ENCODE measurements at places on chromosomes 5 and 9.
A peak's percentile ranks its signal among the peaks of the same experiment; 100 is the strongest.

DNA sequence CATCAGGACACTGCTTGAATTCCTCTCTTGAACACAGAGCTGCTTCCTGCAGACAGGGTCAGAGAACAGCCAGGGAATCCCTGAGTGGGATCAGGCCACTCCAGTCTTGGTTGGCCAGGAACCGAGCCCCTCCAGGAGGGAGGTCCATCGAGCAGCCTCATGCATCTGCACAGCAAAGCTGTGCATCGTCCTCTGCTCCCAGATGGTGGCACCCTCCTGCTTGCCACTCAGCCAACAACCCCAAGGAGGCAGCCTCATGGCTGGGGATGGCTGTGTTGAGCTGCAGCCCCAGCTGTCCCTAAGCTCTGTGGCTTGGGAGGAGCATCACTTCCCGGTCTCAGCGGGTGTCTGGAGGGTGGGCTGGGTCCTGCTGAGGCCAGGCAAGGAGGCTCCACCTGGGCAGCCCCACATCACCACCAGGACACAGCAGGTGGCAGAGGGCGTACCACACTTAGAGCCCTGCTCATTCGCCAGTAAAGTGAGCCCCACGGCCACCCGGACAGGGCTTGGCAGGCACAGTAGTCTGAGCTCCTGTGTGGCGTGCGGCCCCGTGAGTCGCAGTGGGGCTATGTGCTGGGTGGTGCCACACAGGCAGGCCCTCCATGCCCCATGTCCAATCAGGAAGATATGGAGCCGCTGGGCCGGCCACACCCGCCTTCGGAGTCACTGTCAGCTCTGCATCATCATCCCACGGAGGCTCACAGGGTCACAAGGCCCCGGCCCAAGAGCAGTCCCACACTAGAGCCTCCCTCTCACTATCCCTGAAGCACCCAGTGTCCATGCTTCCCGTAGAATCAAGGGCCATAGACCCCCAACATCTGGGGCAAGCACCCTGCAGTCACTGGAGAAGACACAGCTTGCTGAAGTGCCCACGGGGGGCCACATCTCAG is 11.9 kb downstream of the LPCAT1 start:
- DNase-seq = peak; percentile 22

DNA sequence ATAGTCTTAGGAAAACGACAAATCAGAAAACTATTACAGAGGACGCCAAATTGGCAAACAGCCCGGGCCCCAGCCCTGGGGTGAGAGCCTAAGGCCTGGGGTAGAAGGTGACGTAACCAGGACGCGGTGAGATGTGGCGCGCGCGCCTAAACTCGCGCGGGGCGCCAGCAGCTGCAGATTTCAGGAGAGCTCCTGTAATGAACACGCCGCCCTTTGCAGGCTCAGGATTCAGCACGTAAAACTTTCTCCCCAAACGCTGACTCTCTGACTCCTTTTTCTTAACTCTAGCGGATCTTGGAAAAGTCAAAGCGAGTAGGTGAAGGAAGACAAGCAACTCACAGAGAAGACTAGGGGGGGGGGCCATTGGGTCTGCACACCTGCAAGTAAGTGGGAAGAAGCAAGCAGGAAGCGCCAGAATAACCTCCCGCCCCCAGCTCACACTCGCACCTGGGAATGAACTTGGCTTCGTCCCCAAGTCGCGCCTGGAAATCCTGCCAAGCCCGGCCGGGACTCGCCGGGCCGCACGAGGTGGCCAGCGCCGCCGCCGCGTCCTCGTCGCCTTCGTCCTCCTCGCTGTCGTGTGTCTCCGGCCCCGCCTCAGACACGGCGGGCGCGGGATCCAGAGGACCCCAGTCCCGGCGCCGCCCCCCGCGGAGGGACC is 822 bp downstream of the RASEF start:
- peak; percentile 75 for DNase-seq

DNA sequence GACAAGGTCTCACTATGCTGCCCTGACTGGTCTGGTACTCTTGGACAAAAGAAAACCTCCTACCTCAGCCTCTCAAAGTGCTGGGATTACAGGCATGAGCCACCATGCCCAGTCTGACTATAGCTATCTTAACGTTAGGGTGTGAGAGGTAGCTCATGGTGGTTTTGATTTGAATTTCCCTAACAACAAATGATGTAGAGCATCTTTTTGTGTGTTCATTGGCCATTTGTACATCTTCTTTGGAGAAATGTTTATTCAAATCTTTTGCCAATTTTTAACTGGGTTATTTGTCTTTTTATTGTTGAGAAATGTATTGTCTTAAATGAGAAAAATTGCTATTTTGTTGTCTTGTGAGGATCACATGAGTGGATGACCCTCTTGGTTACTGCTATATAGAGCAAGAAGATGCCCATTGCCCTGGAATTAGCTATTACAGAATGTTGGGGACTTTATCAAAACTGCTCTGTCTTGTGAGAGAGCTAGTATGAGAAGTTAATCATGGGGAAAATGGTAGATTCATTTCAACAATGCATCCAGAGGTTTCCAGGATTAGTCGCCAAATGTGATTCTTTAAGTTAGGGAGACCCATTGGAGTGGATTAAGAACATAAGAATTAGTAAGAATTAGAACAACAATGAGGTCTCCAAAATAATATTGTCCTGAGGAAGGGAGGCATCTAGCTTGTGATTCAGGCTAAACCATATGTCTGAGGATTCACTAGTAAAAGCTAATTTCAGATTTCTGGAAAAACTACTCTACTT is 124.3 kb upstream of the MOCS2 start:
- no peak for DNase-seq

GRCh38 chr5:153148624-153148976 is 341.9 kb upstream of the GRIA1 start:
- no peak for DNase-seq

GRCh38 chr9:38091310-38092199 is 22.5 kb upstream of the SHB start:
- DNase-seq = no peak

DNA sequence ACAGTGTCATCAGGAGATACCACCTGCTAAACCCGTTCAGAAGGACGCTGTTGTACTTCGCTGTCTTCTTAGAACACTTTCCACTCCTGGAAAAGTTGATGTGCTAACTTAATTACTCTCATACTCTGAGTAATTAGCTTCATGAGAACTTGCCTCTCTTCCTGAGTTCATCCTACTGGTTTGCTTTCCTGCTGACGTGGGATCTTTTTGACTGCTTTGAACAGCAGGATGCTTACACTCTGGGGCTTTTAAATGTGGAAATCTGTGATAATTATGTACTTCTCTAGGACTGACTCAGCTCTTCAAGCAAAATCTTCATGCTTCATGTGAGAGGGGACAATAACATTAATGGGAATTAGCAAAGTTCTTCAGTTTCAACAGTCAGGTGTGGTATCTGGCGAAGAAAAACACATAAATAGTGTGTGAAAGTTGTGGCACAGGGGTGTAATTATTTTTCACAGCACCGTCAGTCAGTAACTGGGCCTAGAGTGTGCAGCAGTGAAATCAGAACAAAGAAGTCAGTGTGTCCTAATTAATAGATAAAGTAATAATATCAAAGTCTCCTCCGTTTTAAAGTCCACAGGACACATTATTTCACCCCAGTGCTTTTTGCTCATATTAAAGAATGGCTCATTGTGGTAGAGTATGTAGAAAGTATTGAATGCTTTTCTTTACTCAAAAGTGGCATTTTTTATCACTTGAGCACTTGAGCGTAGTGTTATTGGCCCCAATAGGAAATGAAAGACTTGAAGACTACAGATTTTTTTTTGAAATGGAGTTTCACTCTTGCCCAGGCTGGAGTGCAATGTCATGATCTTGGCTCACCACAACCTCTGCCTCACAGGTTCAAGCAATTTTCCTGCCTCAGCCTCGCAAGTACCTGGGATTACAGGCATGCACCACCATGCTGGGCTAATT is 140.9 kb upstream of the DMRT1 start:
- DNase-seq = no peak

DNA sequence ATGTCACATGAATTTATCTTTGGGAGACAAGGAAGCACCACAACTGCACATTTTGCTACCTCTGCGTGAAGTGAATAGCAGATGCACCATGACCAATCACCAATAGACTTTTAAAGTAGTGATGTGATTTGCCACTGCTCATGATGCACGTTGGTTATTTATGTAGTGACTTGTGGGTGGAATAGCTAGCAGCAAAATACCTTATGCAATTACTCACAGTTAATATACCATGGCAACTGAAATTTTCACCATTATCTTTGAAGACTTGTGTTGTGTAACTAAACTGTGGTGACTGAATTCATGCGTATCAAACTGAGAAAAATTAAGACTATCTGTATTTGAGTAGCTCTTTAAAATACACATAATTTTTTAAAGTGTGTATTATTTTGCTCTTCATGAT is 46.2 kb upstream of the TUSC1 start:
- DNase-seq = no peak

DNA sequence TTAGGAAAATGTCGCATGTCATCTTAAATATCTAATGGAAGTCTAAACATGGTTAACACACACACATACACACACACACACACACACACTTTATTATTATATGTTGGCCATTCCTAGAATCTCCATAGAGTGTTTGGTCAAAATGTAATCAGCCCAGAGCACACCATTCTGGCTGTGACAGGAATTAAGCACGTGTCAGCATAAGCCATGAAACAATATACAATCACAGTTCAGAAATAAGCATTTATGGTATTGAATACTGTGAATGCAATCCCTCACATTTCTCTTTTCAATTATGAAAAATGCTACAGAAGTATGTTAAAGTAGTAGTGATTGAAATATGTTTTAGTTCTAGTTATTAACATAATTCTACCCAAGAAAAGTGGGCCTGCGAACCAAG is 611.6 kb downstream of the PRELID2 start:
- no peak for DNase-seq

DNA sequence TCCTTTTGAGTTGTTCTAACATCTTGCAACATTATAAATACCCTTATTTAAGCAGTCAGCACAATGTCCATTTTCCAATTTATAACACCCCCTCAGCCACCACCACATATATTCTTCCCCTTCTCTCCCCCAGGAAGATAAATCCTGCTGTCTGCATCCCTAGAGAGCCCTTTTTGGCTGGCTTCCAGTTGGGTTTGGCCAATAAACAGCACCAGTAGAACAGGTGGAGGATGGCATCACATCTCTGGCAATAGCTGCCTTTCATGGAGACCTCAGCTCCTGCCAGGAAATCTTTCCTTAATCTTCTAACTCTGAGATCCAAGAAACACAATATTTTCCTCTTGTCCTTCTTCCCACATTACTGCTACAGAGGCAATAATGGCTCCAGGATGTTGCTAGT is 53.7 kb downstream of the TRIM36 start:
- DNase-seq = no peak

- no peak for DNase-seq
Measured at GRCh38 chr5:141832131-141832530, 46.1 kb downstream of the PCDH1 start.

GRCh38 chr5:45694971-45695803 is 993 bp downstream of the HCN1 start:
- DNase-seq = no peak

DNA sequence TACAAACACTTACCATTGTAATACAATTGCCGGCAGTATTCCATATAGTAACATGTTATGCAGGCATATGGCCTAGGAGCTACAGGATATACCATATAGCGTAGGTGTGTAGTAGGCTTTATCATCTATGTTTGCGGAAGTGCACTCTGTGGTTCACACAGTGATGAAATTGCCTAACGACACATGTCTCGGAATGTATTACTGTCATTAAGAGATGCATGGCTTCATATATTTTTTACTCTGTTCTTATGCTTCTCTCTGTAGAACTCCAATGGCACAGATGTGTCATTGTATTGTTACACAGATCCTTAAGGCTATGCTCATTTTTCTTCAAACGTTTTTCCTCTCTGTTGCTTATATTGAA is 19.2 kb upstream of the ANKRD18A start:
- DNase-seq = no peak

GRCh38 chr5:150036513-150036912 is 36.0 kb downstream of the HMGXB3 start:
- DNase-seq = no peak

- no peak for DNase-seq
Measured at GRCh38 chr5:71883742-71884103, 164.6 kb downstream of the CARTPT start.

GRCh38 chr9:70120834-70121510 is 77.3 kb downstream of the MAMDC2 start:
- peak; percentile 13 for DNase-seq

DNA sequence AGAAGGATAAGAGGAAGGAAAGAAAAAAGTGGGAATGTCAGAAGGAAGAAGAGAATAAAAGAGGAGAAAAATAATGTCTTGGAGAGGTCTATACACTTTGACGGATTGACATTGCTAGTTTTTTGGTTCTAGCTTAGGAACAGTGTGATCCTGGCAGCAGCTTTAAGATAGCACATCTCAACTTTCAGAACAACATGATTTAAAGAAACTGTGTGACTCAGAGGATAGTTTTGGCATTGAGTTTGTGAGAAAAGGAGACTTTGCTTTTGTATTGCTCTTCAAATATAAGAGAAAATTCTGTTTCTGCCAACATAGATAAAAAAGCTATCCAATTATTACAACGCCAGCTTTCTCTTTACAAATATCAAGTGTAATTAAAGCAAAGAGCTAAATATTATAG is 260.7 kb upstream of the ARRDC3 start:
- no peak for DNase-seq

DNA sequence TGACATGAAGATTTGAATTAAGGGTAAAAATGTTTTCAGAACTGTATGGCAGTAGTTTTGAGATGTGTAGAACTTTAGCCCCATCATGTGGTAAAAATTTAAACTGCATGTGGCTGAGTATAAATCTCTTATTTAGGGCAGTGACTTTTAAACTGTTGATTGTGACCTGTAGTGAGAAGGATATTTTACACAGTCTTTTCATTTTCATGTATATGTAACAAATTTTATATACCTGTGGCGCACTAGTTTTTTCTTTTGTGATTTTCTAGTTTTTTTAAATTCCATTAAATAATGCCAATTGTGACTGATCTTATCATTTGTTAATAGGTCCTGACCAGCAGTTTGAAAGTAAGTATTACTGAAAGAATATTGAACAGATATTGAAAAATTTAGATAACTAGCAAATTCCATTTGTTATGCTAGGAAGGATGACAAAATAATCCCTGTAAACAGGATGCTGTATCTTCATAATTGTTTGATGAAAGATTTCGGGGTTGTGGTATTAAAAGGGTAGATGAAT is 47.2 kb downstream of the GPBP1 start:
- DNase-seq = peak; percentile 63

DNA sequence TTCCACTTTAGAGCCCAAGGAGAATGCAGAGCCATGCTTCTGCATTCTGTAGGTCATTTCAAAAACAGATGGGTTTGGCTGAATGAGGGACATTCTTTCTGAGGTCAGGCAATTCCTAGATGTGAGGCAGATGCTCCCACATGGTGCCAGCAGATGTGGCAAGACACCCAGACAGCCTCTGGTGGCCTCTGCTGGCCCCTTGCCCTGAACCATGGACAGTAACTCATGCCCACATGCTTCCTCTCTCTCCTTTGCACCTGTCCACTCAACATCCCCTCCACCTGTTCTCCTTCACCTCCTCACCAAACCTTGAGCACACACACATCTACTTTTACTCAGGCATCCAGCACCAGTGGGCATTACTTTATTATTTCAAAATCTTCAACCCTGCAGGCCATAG is 252.3 kb downstream of the DNAH5 start:
- no peak for DNase-seq

- DNase-seq = no peak
Measured at GRCh38 chr9:91930475-91930874, 19.6 kb downstream of the ROR2 start.
